ENCODE measurements at places on chromosomes 3 and 15. TPM values are rescaled to one million over a fixed set of nuclear protein-coding genes. Genes with fewer than 3 reads are reported as not detected.

DNA sequence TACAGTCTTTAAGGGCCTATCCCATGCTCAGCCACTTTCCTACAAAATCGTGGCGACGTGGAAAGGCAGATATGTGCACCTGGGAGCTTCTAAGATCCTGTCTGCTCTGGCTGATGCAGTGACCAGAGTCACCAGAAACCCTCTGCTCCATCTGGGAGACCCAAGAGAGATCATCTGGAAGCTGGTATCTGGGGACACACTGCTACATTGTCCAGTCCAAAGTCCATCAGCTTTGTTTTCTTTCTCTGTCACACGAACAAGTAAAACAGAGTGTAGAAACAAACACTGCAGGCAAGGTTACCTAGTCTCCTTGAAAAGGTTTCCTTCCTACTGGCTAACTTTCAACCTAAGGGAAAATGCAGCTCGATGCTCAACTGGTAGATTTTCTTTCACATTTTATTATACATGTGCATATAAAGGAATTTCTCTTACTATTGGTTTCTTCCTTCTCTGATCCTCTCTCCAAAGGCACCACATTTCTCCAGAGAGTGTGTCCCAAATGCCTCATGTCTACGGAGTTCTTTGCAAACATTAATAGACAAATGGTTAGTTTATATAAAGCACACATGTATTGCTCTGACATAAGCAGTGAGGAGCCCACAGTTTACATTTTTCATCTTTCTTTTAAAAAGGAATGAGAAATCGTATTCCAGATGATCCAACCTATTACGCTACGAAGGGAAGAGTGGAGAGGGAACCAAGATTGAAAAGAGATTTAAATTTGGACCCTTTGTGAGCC is 8.3 kb upstream of the GREM1 start:
- no peaks in the 10 kb centered on the region for H3K36me3 ChIP-seq
- peaks cover 13% of the 10 kb centered on the region for H3K27me3 ChIP-seq
- no peak overlapping the region for H3K4me3 ChIP-seq
- H3K27ac ChIP-seq = no peak overlapping the region

The GAP43 gene
- total RNA-seq = 3.6 TPM

- no peaks in the 10 kb centered on the region for H3K4me1 ChIP-seq
- no peak overlapping the region for H3K4me3 ChIP-seq
- H3K27ac ChIP-seq = no peak overlapping the region
- no peak for DNase-seq
Measured at GRCh38 chr3:48267782-48268181, 26.9 kb downstream of the ZNF589 start.

The RARB gene
- 16.6 TPM for total RNA-seq

- no peak for DNase-seq
- no peak overlapping the region for H3K27ac ChIP-seq
- H3K36me3 ChIP-seq = no peaks in the 10 kb centered on the region
- H3K4me1 ChIP-seq = no peaks in the 10 kb centered on the region
Measured at GRCh38 chr3:106249159-106249558, 380.3 kb upstream of the CBLB start.
